AG04450 (cell line): ENCODE measurements at places on chromosomes 2 and 18. TPM values are rescaled to one million over a fixed set of nuclear protein-coding genes. Genes with fewer than 3 reads are reported as not detected.

DNA sequence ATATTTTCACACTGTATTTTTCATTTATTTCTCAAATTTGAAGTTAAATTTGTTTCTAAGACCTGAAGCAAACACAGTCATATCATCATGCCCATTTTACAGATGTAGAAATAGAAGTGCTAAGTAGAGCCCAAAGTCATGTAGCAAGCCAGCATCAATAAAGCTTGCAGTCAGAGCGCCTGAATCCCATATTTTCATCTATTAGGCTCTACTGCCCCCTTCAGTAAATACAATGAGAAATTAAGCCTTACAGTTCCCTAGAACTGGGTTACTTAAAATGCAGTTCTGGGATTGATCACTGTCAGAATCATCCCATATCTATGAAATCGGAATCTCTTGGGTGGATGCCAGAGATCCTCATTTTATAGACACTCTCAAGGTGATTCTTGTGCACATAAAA, 419.9 kb downstream of the TGIF1 start:
- peak; percentile 27 for DNase-seq

GRCh38 chr2:11592671-11593574, 59.1 kb downstream of the GREB1 start:
- DNase-seq: no peak

DNA sequence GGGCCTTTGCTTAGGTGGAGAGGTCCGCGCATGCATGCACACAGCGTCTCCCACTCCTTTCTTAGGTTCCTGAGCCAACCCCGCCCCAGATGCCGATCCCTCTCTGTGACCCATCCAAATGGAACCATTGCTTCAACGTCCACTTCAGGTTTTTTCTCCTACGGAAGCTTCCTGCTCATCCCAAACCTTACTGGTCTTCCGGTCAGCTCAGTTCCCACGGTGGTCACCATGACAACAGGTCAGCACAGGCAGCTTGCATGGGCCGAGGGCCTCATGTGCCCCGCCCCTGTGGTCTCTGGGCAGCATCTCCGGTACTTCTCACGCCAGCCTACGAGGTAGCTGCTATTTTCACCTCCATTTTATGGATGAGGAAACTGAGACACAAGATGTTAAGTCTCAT, 163.7 kb downstream of the SOCS6 start:
- no peak for DNase-seq

The SGPP2 gene
- not detected in 2 replicates for polyA plus RNA-seq

The FAP gene
- polyA plus RNA-seq: 300 and 374 TPM in 2 replicates

The DYTN gene
- polyA plus RNA-seq: not detected in 2 replicates
